ENCODE measurements at places on chromosomes 12 and 14.

GRCh38 chr12:69546693-69547438 lies 38.4 kb upstream of the CCT2 start:
- no peak for DNase-seq

- DNase-seq: no peak
Measured at GRCh38 chr12:102421802-102422583, 58.4 kb downstream of the IGF1 start.

DNA sequence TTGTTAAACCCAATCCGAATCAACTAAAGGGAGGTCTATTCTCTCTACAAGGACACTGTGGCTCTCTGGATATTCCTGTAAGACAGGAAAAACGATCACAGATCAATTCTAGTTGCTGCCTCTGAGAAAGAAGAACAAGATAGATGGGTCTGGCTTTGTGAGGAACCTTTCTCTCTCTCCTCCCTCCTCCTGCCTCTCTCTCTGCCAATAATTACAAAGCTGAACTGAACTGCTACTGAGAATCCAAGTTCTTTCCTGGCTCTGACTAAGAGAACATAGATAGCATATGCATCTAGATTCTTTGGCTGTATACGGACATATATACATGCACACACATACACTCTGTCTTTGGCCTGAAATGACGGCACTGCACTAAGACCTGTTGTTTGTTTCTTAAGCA lies 27.6 kb downstream of the ETV6 start:
- DNase-seq: no peak

GRCh38 chr12:77923882-77924281 lies 93.2 kb downstream of the NAV3 start:
- no peak for DNase-seq

- DNase-seq: no peak
Measured at GRCh38 chr14:99225436-99226203, 46.4 kb downstream of the BCL11B start.

- no peak for DNase-seq
Measured at GRCh38 chr14:38212111-38212510, 4.4 kb downstream of the SSTR1 start.

DNA sequence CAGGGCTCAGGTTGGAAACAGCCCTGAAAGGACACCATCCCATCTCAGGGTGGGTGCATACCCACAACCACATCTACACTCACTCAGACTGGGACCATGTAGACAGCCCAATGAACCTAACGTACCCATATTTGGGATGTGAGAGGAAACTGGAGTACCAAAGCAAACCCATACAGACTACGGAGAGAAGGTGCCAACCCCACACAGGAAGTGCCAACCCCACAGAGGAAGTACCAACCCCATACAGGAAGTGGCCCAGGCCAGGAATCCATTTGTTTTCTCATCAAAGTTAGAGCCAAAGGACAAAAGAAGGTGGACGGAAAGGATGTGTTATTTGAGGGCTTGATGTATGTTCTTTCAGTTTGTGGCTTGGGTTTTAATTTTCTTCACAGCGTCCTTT lies 19.5 kb upstream of the SPIC start:
- DNase-seq: no peak

GRCh38 chr12:61750604-61751003 lies 509.6 kb upstream of the USP15 start:
- no peak for DNase-seq

DNA sequence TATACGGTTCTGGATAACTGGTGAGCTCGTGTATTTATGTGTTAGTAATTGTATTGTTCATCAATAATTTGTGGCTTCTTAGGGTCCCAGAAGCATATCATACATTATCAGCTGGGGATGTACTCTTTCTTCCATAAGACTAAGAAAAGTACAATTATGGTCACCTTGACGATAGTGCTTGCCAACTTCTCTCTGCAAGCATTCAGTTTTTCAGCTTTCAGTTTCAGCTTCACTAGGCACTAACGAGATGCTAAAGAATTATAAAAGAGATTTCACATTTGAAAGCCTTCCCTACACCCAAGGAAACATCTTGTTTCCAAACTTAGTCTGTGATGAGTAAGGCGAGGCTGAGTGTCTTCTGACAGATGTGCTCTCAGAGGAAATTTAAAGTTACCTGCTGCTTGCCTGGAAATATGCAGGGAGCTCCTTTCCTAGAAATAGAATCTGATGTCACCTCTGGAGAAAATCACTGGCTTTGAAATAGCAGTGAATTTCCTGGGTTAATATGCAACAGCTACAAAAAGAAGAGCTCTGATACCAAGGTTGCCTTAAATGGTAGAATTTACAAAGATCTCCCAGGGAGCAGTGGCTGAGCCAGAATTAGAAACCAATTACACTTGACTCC lies 1419.9 kb upstream of the TMEM132C start:
- DNase-seq: no peak

DNA sequence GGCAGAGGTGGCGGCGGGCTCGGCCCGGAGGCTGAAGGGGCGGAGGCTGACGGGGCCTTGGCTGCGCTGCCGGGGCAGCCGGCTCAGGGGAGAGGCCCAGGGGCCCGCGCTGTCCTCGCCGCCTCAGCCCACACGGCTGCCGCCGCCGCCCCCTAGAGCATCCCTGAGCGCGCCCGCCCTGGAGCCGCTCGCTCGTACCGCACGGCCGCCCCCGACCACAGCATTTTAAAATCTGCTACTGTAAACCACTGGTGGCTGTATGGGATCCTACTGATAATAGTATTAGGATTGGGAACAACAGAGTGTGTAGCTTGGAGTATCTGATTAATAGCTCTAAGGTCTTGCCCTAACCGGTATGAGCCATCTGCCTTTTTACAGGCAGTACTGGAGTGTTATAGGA lies 22.2 kb upstream of the EDDM3A start:
- no peak for DNase-seq

DNA sequence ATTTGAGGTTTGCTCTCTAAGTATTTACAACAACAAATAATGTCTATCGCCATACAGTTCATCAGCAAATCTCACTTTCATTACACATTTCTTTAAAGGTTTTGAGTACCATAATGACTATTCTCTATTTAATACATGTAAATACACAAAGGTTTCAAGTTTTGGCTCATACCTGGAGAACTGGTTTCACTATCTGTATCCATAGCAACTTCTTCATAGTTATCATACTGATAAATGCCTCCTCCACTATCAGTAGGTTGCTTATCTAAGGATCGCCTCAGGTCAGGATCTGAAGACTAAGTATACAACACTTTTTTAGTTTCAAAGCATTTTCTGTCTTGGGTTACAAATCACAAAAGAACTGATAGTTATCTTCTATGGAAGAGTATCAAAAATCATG lies 21.4 kb downstream of the ZFC3H1 start:
- no peak for DNase-seq

GRCh38 chr14:48849741-48850322 lies 736.3 kb downstream of the RPS29 start:
- DNase-seq: no peak

GRCh38 chr12:62998454-62998853 lies 63.5 kb upstream of the PPM1H start:
- DNase-seq: no peak

DNA sequence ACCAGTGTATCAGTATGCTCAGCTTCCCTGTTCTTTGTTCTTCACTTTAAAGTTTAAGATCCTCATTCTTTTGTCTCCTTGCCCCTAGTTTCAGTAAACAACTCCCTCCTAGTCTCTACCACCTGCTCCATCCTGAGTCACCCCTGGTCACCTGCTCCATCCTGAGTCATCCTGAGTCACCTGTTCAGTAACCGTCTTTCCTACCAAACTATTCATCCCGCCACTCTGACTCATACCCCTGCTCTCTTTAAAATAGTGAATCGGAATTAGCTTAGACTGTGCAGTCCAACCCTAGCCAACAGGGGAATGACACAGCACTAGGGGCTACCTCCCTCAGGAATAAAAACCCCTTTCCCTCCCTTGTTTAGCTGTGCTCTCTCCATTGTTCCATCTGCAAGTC lies 888.1 kb upstream of the MDGA2 start:
- no peak for DNase-seq

DNA sequence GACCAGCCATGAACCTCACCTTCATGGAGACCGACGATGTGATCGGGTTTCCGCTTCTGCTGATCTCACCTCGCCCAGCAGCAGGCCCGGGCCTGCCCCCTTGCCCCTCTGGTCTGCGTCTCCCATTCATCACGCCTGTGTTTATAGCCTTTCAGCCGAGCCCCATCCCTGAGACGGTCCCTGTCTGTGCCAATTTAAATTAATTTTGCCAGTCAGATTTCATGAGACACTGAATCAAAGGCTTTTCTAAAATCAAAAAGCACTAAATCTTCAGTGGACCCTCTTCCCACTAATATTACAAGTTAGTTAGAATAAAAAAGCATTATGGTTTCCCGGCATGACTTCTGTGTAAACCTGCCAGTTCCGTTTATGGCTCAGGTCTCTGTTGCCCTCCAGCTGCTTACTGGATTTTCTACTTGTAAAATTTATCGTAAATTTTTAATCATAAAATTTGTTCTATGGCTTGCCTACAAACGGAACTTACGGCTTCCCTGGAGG lies 155.9 kb downstream of the ESRRB start:
- no peak for DNase-seq

- no peak for DNase-seq
Measured at GRCh38 chr14:87002776-87003175, 990.2 kb downstream of the GALC start.

DNA sequence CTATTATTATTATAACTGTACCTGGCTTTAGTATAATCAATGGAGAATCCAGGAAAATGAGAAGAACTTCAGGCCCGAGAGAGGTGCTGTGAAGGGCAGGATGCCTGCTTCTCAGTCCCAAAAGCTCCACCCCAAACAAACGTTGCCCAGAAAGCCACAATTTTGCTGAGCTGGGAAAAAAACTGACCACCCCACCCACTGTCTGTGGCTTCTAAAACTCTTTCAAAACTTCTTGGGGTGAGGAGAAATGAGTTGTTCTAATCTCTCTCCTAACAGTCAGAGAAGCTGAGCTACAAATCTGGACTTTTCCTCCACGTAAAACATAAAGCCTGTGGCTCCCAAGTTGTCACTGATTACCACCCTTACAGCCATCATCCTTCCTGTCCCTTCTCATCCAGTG lies 13.4 kb downstream of the VDR start:
- no peak for DNase-seq

- DNase-seq: no peak
Measured at GRCh38 chr14:105085766-105086165, 20.5 kb upstream of the GPR132 start.

DNA sequence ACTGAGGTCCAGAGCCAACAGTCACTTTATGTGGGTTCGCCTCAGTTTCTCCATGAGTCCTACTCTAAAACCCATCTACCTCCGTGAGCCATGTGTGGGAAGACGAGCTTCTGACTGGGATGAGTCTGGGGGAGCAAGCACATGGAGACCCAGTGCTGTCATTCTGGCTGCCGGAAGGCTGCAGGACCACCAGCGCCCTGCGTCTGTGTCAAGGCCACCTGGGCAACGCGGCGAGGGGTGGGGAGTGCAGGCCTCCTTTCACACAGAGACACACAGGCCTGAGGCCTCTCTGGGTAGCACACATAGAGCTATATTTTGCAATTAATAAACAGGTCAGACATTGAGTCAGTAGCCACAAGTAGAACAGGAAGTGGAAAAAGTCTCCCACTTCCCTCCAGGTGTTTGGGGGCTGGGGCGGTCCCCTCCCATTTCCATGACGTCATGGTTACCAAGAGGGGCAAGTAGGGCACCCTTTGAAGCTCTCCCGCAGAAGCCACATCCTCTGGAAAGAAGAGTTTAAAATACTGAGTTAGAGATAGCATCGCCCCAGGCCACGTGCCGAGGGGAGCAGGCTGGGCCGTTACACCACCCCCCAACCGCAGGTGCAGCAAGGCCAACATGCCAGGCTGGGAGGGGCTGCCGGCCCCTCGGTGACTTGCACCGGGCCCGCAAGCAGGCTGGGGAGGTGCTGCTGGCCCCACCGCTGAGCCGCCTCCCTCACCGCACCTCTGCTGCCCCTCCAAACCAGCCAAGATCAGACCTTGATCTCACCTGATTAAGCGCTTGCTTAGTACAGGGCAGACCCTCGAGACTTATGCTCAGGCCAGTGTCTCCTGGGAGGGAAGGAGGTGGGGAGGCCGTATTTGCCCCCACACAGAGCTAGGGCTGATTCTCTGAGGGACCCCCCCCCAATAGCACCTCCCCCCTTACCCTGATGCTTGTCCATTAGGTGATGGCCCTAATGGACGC lies 32.7 kb downstream of the DAD1 start:
- no peak for DNase-seq

DNA sequence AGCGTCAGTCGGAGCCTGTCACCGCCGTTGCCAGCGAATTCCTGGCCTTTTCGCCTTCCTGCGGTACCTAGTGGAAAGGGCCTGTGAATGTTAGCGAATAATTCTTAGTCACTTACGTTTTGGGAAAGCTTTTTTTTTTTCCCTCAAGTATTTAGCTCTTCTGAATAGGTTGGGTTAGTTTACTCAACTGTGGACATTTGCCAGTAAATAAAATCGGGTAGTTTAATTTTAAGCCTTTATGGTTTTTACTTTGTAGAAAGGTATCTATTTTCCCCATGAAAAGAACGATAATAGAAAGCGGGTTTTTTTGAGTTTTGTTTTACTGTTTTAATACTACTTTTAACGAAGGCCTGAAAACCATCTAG lies 1.7 kb downstream of the YY1 start:
- no peak for DNase-seq
